Stimulated activated CD8-positive, alpha-beta memory T cell treated with anti-CD3 and anti-CD28 coated beads, Interleukin-4, amount 100 ng/mL, for 4 hours (primary cell): ENCODE measurements at places on chromosomes 3 and 15.

- DNase-seq: no peak
Measured at GRCh38 chr3:48702320-48702920, 14.6 kb downstream of the IP6K2 start.

DNA sequence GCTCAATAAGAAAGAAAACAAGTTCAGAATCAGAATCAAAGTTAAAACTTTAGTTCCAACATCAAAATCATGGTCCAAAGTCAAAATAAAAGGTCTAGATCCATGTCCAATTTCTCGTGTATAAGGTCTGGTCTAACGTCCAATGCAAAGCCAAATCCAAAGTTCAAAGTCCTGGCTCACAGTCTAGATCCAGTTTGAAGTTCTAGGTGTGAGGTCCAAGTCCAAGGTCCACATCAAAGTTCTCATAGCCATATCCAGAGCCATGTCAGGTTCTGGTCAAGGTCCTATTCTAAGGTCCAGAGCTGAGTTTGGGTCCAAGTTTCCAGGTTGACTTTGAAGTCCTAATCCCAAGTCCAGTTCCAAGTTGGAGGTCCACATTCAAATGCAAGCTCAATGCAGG, 40.7 kb upstream of the VIPR1 start:
- DNase-seq: no peak

DNA sequence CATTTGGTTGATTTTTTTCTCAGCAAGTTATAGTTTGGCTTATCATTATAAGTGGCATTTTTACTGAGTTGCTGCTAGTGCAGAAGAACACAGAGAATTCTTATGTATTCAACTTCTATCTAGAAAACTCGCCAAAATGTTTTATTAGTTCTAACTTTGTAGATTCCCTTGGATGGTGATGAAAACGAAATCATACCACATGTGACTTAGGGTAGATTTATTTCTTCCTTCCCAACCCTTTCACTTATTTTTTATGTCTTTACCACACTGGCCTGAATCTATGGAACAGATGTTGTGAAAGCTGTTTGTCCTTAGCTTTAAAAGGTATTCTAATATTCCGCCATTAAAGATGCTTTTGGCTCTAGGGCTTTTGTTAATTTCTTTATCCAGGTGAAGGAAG, 503.3 kb upstream of the CFAP20DC start:
- DNase-seq: no peak

- no peak for DNase-seq
Measured at GRCh38 chr3:122184591-122184929, 1.1 kb downstream of the CASR start.

- no peak for DNase-seq
Measured at GRCh38 chr3:19792388-19792787, 141.6 kb downstream of the EFHB start.

GRCh38 chr15:68385240-68385561, 46.8 kb downstream of the ITGA11 start:
- DNase-seq: no peak

GRCh38 chr3:30681649-30682211, 75.3 kb downstream of the TGFBR2 start:
- DNase-seq: no peak

DNA sequence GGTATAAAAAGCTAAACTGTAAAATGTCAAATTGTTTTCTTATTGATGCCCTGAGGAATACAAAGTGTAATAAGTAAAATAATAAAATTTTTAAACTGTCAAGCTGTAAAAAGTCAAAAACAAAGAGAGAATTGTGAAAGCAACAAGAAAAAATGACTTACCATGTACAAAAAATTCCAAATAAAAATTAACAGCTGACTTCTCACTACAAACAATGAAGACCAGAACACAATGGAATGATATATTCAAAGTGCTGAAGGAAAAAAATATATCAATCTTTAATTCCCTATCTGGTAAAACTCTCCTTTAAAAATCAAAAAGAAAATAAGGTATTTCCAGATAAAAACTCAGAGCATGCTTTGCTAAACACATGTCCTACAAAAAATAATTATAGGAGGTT, 883.5 kb downstream of the IGSF11 start:
- no peak for DNase-seq

- no peak for DNase-seq
Measured at GRCh38 chr3:26237036-26237682, 385.4 kb upstream of the LRRC3B start.

DNA sequence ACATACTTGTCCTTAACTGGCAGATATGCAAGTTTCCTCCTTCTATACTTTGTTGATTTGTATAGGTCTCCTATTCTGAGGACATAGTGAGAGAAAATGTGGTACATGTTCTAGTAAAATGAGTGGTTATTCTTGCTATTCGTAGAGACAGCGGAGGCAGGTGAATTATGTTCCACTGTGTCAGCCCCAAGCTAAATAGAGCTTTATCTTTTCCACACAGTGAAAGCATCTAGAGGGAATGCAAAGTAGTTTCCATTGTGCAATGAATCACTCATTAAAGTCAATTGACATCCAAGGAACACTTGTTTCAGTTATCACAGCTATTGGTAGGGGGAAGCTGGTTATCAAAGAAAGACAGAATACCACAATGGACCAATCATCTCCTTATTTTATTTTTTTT, 262.4 kb downstream of the NLGN1 start:
- DNase-seq: no peak

DNA sequence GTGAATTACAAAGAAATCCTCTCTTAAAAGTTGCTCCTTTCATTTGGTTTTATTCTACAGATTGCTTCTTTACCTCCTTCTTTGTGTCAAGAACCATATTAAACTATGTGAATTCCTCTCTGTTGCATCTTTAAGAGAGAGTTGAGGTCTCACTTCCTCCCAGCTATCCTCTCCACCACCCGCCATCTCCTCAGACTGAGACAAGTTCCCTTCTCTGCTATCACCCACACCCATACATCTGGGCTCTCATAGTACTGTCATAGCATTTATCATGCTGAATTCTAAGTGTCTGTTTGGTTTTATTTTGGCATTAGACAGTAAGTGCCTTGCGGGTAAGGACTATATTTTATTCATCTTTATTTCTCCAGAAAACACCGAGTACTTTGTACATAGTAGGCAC, 54.2 kb downstream of the B3GALNT1 start:
- DNase-seq: no peak

- no peak for DNase-seq
Measured at GRCh38 chr3:46660543-46661523, 32.6 kb downstream of the ALS2CL start.

DNA sequence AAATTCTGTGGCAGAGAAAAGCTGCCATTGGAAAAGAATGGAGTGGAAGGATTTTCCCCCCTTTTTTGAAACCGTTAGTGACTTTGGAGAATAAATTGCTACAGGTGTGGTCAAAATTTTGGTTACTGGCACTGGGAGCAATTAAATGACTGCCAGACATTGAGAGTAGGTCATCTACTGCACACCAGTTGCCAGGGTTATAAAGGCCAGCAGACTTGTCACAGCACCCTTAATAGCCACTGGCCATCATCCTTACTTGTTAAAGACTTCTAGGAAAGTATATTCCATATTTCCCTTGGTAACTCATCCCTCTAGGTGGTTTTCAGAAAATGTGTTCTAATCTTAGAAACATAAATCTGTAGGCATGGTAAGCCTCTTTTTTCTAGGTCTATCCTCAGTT, 8.0 kb downstream of the PIK3CA start:
- no peak for DNase-seq

GRCh38 chr3:140753865-140754754, 76.2 kb downstream of the TRIM42 start:
- DNase-seq: no peak

- DNase-seq: no peak
Measured at GRCh38 chr15:64686130-64686735, 89.2 kb downstream of the RBPMS2 start.

- DNase-seq: no peak
Measured at GRCh38 chr3:122770521-122771202, 23.0 kb downstream of the HSPBAP1 start.

- DNase-seq: no peak
Measured at GRCh38 chr15:100734586-100734985, 132.2 kb downstream of the ASB7 start.

DNA sequence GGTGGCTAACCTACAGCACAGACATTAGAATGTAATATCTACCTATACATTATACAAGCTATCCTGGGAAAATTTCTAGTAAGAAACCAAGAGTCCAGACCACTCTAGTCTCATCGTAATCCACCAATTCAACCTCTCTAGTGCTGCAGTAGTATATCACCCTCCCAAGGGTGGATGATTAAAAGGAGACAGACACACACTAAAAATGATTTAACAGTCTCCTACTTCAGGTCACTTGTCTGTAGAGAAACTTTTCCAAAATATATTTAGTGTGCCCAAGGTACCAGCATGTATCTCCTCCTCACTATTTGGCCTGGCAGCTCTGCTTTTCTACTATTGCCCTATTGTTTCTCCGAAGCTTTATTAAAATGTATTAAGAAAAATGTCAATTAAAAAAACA, 45.0 kb downstream of the ZBTB20 start:
- no peak for DNase-seq

DNA sequence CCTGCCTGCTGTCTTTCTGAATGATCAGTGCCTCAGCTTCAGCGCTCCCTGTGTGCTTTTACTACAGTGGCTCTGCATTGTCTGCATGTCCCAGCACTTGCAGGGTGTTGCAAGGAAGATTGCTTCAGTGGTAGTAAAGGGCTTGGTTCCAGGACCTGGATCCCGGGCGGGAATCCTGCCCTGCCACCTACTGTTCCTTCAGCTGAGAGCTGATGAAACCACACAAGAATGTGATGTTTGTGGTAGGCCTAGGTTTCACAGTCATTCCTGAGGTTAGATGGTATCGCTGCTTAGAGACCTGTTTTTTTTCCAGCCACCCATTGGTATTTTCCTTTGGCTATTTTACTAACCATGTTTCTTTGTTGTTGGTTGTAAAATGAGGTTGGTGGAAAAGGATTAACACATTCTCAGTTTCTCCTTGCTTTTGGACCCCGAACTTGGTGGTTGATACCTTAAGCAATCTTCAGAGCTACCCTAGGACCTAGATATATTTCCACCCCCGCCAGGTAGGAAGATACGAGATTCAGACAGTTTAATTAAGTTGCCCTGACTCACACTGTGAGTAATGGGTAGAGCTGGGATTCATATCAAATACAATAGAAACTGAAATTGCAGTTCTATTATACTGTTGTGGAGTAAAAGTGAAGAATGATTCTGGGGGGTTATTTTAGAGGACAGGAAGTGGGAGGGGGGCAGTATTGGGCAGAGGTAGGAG, 11.4 kb downstream of the GPR87 start:
- DNase-seq: no peak

- DNase-seq: no peak
Measured at GRCh38 chr3:43017593-43018195, 38.6 kb downstream of the GASK1A start.

GRCh38 chr3:195066441-195066841, 204.5 kb downstream of the XXYLT1 start:
- DNase-seq: no peak
